ENCODE measurements at places on chromosomes 1 and 21.

GRCh38 chr1:51114137-51114536 is 12.1 kb downstream of the C1orf185 start:
- DNase-seq, result no peak

GRCh38 chr1:49394200-49394599 is 617.5 kb upstream of the BEND5 start:
- DNase-seq, result no peak

GRCh38 chr1:241608379-241609033 is 31.7 kb downstream of the CHML start:
- no peak for DNase-seq

DNA sequence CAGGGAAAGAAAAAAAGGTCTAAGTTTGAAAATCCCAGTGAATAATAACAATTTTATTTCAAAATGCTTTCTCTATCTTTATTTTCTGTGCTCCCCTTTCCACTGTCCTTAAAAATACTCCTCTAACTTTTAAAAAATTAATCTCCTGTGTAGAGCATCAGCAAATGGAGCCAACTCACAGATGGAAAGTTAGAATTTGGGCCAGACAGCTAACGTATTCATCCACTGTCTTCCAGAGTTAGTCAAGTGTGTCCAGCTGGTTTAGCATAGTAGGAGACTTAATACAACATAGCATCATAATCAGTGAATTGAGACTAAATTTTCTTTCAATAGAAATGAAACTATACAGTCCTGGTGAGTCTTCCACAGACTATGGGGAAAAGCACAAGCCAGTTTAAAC is 419.0 kb upstream of the LRRC7 start:
- DNase-seq, result no peak

- DNase-seq, result no peak
Observed at GRCh38 chr1:213041443-213041842, 9.6 kb upstream of the RPS6KC1 start.

GRCh38 chr1:55822891-55823290 is 607.7 kb upstream of the USP24 start:
- no peak for DNase-seq

- no peak for DNase-seq
Observed at GRCh38 chr21:45639206-45640000, 4.1 kb upstream of the PCBP3 start.

DNA sequence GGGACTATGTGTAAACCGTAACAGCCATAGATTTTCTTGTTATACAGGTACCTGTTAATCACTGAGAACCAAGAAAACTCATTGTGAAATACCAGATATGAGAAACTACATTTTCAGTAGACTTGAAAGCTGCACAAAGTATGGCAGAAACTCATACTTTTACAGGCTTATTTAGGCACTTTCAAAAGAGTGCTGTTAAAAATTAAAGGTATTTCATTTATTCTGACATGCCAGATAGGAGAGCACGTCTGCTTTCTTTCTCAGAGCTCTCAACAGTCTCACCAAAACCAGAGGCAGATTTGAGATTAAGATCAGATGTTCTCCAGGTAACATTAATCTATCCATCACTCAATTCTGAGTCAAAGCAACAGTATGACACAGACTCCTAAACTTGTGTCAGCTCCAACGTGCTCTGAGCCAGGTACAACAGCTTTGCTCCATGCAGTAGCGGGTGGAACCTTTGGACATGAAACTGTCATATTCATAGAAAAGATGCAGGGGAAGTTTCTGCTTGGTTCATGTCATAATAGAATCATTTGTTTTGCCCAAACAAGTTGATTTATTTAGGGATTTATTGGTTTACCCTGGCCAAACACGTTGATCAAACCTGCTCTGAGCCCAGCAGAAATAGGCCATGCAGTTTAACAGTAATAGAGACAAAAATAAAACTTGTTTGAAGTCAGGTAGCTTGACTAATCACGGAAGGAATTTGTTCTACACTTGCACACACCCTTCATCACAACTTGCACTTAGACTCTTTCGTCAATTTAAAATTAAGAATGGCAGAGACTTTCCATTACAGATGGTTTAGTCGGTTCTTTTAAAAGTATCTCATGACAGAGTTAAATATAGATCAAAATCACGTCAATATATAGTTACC is 20.8 kb upstream of the TSNAX start:
- no peak for DNase-seq

DNA sequence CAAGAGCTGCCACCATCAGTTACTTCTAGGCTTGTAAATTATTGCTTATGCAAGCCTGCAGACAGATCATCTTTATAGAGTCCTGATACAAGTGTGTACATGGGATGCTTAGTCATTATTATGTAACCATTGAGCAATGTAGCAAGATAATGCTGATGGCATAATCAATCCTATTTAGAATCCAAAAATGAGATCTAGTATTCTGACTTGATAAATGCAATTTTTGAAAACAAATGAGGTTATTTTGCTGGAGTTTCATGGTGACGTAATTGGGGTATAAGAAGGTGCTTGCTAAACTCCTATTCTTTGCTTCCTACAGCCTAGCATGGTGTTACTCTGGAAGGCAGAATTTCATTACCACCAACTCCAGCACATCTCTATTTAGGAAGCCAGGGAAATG is 801.7 kb upstream of the PRMT6 start:
- no peak for DNase-seq

DNA sequence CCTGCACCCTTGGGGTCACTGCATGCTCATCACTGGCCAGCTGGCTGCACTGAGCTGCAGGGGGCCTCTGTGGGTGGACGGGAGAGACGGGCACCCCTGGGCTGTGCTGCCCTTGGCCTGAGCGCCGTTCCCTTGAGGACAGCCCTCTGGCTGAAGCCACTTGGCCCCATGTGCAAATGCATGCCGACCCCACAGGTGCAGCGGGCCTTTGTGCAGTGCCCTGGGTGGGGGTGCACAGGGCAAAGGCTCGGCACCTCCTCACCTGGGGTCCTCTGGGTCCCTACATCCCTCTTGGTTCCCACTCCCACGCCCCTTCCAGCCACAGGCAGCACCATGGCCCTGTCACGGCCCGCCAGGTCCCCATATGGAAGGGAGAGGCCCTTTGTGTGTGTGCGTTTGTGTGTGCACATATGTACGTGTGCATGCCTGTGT is 41.3 kb downstream of the COQ8A start:
- no peak for DNase-seq

- DNase-seq, result no peak
Observed at GRCh38 chr1:191851799-191852595, 306.3 kb upstream of the RGS18 start.

- DNase-seq, result no peak
Observed at GRCh38 chr1:25718732-25719131, 81.3 kb upstream of the SELENON start.

DNA sequence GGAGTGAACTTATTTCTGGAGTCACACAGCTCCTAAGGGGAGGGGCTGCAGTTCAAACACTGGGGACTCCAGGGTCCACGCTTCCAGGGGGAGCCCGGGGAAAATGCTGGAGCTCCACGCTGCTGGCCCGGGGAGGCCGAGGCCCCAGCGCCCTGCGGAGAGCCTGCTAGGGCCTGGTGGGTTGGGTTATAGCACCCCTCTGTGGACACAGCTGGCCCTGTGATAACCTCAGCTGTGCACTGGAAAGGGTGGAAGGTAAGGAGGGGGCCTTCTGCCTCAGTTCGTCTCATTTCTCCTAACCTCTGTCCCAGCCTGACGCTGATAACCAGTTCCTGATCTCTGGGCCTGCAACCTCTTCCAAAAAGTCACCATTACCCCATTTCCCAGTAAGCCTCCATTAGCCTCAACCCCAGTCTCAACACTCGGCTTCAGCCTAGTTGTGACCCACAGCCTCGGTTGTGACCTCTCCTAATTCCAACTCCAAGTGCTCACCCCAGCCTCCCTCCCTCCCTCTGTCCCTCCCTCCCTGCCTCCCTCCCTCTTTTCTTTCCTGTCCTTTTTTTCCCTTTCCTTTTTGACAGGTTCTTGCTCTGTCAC is 7.1 kb downstream of the NBL1 start:
- DNase-seq, result peak; percentile 37

- no peak for DNase-seq
Observed at GRCh38 chr1:8439015-8439702, 121.2 kb downstream of the SLC45A1 start.

- no peak for DNase-seq
Observed at GRCh38 chr21:42319376-42319775, 4.2 kb upstream of the TFF3 start.

DNA sequence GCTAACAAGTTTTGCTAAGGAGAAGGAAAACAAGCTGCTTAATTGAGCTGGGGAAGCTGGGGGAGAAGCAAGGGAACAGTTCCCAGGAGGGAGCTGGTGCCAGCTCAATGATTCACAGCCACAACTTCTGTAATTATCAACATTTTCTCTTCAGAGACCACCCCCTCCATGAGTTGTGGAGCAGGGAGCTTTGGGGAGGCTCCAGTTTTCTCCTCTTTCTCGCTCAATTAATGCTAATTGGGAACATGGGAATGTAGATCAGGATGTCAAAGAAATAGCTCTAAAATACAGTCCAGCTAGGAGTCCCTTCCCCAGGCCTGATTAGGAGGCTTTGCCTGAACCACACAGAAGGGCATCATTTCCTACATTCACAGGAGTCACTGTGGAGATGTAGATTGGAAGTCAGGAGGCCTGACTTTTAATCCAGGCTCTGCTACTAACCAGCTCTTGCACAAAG is 12.1 kb upstream of the MNDA start:
- DNase-seq, result no peak

GRCh38 chr1:101697072-101697471 is 299.7 kb downstream of the OLFM3 start:
- no peak for DNase-seq

DNA sequence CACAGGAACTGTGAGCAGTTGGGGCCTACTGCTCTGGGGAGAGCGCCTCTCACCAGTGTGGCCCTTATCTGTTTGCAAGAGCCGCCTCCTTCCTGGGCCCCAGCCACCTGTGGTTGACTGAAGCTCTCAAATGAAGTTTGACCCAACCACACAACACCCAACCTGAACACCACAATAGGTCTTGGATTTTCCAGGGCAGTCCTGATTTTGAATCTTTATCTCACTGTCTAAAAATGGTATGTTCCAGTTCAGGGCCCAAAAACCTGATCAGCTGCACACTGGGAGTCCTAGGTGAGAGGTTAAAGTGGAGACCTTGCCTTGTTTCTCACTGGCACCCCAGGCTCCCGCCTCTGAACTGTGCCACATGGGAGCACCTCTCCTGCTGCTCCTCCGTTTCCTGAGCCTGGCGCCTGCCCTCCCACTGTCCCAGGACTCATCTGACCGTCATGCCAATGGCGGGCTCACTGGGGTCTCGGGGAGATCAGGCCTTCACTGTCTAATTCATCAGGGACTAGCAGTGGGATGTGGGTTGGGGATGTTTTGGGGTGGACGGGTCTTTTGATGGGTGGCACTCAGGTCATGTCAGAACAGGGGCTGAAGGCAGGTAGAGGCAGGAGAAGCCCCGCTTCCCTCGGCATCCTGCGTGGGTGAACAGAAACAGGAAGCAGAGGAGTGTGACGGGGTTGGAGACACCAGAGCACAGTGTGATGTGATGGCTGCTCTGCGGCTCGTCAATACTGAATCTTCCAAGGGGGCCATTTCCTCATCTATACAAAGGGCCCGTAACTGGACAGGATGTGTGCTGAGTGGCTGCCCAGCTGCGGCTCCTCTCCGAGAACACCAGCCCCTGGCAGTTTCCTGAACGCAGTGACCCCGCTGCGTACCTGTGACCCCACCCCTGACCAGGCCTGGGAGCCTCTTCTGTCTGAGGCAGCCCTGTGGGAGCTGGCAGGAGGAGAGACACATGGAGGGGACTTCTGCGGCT is 59.6 kb upstream of the ITPKB start:
- DNase-seq, result peak; percentile 60

DNA sequence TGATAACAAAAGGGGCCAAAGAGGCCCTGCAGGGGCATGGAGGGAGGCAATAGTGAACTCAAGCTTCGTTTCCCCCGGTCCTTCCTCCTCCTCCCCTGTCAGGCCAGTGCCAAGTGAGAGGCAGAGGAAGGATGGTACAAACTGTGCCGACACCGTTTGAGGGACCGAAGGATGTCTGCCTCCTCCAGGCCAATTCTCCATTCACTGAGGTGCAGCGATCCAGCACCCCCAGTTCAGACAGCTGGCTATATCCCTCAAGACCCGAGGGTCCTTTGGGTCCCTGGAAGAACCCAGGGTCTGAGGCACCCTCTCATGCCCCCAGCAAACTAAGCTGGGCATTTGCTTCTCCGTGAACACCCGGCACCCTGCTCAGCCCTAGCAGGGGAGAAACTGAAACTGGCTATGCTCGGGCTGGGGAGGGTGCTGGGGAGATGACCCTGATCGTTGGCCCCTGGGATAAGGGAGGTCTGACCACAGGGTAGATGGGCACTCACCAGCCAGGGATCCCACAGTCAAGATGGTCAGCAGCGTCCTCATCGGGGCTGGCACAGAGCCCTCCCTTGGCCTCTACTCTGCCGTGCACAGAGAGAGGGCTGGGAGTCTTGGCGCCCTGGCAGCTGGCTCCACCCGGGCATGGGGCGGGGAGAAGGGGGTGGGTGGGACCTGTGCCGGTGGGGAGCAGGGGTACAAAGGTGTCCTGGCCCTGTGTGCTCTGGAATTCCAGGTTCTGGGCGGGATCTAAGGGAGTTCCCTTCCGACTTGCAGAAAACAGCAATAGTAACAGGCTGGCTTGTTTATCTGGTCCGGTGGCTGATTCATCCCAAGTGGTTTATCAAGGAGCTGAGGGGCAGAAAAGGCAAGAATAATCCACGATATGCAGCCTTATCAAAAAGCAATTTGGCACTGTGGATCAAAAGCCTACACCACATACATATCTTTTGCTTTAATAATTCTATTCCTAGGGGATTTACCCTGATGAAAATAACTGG is at the start of gene IL22RA1:
Gene IL22RA1 (minus strand): TSS at position 595 of the 989 bp plus-strand sequence. CDS start 58 bp downstream, at position 537.
- no peak for DNase-seq

DNA sequence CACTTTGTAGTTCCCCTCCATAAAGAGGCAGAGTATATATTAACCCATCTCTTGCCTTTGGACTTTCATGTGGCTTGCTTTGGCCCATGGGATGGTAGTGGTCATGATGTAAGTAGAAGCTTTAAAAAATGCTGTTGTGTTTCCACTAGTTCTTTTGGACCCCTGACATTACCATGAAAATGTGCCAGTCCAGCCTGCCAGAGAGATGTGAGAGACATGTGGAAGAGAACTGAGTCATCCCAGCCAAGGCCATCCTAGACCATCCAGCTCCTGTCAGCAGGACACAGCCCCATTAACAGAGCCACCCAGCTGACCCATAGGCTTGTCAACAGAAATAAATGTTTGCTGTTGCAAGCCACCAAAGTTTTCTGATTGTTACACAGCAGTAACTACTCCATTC is 3.9 kb upstream of the CD101 start:
- DNase-seq, result no peak

GRCh38 chr1:183881387-183882131 is 76.6 kb downstream of the RGL1 start:
- no peak for DNase-seq

All from stimulated activated naive CD4-positive, alpha-beta T cell (primary cell).